ENCODE measurements at places on chromosomes 2 and 18.

- DNase-seq: no peak
Measured at GRCh38 chr2:238905224-238905623, 57.3 kb downstream of the TWIST2 start.

DNA sequence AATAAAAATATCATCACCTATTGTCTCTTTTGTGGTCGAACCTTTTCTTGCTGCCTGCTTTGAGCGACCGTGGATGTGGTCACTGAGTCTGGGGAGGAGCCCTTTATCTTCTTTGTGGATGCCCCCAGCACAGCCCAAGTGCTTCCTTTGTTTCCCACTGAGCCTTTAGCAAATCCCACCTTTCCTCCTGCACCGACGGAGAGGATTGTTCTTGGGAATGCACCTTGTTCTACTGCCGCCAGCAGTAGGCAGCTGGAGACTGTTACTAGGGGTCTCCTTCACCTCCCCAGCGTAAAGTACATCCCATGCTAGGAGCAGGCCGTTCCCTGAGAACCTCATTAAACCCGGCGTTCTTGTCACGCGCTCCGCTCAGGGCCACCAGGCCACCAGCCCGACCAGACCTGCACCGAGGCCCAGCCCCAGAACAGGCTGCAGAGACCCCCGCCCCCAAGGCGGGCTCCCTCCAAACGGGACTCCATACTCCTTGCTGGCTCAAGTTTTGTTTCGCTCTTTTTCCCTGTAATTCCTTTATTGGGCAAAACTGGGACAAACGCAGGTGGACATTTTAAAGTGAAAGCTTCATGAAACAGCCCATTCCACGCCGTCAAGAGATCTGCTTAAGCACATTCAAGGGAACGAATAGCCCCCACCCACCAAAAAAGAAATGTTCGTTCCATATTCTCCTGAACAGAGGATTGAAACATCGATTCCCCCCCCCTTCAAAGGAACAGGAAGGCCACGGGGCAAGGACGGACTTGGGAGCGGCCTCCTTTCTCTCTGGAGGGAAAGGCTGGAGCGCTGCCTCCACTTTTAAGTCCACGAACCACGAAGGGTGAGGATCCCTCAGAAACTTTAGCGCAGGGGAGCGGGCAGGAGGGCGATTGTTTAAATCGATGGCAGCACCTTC is 1.1 kb upstream of the MAT2A start:
- DNase-seq: peak; percentile 80

DNA sequence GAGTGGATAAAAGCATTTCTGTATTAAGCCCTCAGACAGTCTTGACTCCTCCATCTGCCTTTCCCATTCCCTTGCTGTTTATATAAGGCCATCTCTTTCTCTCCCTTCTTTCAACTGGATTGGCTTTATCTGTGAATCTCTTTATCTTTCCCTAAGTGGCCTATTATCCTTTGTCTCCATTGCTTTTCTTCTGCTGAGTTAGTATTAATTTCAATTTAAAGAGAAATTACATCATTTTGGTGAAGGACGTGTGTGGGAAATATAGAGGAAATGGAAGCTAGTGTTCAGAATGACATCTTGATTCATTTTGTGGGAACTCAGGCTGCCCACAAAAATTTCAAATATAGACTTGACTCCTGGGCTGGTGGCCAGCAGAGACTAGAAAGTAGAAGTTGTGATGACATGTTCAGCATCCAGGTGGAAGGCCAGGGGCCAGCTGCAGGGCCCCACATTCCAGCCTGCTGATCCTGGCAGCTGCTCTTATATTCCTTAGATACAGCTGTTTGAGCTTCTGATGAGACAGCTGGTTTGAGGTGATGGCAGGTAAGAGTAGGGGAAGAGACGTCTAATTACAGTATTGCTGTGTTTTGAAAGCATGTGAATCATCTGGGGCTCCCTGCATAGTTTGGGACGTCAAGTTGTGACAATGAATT is 52.3 kb downstream of the DIS3L2 start:
- no peak for DNase-seq

DNA sequence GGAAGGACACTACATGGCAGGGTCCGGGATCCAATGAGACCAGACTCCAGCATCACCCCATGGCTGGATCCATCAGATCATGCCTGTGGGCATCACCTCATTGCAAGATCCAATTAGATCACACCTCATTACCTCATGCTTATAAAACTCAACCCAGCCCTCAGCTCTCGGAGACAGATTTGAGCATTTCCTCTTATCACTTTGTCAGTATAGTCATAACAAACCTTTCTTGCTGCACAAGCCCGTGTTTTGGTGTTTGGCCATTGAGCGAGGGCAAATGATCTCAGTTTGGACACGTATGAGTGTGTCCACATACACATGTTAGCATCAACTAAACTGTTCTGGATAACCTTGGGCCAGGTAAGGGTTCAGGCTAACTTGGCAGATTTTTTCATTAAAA is 58.8 kb downstream of the CCDC195 start:
- DNase-seq: no peak

Data from Caco-2 (cell line).